ENCODE measurements at places on chromosomes 1 and 21.

DNA sequence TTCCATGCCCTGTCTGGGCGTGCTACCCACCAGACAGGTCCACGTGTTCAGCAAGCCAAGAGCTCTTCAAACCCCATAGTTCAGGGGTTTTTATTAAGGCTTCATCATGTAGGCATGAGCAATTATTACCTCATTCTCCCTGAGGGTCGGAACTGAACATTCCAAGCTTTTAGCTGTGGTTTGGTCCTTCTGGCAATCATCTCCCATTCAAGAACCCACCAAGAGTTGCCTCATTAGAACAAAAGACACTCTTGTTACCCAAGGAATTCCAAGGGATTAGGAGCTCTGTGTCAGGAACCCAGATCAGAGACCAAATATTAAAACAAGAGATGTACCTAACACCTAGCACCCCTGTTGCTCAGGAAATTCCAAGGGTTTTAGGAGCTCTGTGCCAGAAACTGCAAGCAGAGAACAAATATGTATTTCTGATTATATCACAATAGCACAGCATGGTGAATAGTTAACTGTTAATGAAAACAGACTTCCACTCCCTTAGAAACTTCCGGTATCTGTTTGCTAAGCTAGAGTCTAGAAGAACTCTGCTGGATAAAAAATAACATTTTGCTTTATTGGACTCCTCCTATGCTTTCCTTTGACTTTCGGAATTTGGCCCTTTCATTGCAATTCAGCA, 201.2 kb upstream of the L1TD1 start:
- no peak for DNase-seq

DNA sequence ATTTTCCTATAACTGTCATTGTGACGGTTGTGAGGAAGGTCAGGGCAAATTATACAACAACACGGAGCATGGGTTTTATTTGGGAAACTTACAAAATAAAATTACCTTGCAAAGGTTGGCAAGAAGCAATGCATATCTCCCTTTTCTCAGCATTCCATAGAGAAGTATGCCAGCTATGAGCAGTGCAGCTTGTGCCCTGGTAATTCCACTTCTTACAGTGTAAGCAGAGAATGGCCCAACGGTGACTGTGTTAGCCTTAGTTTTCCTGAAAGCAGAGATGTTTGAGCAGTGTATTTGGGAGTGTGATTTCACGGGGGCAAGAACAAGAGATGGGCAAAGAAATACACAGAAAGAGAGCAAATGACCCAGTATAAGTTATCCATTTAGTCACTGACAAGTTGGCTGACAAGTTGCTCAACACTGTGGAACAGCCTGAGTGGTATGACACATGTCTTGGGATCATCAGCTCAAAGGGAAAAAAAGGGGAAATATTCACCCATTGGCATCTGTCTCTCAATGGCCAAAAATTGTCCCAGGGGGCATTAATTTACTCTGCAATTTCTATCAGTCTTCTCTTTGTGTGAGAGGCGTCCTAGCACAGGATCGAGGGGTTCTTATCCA, 210.9 kb upstream of the NRIP1 start:
- no peak for DNase-seq

DNA sequence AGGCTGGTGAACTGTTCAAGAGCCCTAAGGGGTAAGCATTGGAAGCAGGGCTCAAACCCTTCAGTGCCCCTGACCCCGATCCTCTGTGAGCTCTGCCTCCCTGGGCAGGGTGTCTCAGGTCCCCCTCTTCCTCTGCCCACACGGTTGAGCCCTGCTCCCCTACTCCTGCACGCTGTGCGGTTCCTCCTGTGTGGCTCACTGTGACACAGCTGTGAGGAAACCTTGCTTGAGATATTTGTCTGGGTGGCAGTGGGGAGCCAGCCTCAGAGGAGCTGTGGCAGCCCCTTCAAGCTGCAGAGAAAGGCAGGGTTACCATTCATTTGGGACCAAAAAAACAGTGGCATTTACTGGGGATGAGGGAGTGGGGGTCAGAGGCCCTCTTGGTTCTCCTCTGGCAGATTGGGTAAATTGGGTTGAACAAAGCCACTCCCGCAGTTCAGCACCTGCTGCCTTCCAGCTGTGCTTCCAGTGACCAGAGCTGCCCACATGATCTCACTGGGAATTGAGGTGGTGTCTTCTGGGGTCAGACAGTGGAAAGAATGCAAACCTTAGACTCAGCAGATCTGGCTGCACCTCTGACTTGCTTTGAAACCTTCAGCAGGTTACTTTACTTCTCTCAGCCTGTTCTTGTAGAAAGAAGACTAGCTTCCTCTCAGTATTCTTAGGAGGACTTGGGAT, 60.6 kb upstream of the CD1D start:
- no peak for DNase-seq

- no peak for DNase-seq
Observed at GRCh38 chr1:67713057-67713846, 28.3 kb downstream of the GADD45A start.

DNA sequence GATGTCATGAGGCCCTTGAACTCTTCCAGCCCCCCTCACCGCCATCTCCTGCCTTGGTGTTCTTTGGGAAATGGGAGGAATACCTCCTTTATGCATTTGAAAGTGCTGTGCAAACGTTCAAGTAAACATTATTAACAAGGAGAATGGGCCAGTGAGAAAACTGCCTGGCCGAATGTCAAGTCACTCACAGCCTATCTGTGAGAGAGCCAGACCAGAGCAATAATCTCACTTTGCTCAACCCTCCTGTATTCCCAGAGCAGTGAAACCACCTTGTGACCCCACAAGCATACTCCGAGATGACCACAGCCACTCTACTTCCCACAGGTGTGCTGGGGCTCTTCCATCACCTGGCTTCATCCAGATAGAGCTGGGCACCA, 5.2 kb downstream of the TAL1 start:
- DNase-seq, result no peak

- DNase-seq, result no peak
Observed at GRCh38 chr1:26276432-26276838, 3.5 kb upstream of the SH3BGRL3 start.

DNA sequence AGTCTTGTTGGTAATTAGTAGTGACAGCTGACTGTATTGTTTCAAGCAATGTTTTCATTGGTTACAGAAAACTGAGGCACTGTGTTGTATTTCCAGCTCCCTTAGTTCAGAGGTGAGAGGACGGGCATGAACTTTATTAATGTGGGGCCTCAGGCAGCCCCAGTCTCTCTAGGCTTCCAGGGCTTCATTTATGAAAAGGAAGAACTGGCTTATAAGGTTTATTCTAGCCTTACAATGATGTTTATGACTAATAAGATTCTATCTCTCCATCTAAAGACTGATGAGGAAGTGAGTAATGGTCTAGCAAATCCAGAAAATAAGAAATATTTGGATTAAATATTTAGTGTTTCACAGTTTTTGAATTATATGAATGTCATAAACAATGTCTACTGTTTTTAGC, 41.5 kb downstream of the CBS start:
- DNase-seq, result no peak

DNA sequence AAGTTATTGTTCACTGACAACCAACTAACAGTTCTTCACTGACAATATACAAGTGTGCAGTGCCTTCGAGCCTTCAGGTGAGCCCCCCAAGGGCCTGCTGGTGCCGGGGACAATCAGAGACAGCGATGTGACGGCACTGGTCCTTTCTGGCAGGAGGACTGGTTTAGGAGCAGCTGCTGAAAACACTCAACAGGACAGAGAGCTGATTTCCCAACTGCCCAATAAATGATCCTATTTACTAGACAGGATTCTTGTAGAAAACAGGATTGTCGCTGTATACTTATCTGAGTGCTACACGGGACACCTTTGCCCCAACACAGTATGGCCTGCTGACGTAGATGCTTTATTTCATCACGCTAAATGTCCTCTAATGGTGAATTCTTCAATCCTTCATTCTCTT, 65.4 kb downstream of the TP53BP2 start:
- DNase-seq, result no peak

DNA sequence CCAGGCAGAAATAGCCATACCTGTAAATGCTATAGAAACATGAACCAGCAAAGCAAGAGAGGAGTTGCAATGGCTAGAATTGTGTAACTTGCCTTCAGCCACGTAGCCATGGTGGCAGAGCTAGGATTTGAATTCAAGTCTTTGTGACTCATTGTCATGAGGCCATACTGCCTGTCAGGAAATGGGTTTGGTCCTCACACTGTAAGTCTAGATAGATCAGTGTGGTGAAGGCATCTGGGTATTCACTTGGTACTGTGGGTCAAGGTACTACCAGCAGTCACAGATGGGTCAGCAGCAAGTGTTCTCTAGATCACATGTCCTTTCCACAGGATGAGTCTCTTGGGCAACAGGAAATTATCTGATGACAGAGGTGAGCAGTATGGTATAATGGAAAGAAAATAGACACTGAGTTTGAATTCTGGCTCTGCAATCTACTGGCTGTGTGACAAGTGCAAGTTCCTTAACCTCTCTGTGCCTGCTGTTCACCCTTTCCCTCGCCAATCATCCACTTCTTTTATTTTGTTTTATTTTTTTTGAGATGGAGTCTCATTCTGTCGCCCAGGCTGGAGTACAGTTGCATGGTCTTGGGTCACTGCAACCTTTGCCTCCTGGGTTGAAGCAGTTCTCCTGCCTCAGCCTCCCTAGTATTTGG, 36.9 kb downstream of the FGGY start:
- no peak for DNase-seq

GRCh38 chr1:107681001-107681479, 283.9 kb downstream of the VAV3 start:
- DNase-seq, result no peak

GRCh38 chr1:1085171-1085841, 11.2 kb upstream of the RNF223 start:
- no peak for DNase-seq

DNA sequence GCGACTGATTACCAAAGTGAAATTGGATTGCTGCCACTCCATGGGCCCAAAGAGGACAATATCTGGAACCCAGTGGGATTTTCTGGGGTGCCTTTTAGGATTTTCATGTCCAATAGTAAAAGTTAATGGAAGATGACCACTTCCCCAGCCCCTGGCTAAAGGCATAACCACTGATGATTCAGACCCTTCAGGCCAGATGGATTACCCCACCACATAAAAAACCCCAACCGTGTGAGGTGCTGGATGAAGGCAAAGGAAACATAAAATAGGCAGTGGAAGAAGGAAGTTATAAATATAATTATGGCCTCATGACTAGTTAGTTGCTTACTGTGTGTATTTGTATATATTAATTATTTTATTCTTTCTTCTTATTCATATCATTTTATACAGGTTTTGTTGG, 40.2 kb upstream of the IL10 start:
- DNase-seq, result no peak

DNA sequence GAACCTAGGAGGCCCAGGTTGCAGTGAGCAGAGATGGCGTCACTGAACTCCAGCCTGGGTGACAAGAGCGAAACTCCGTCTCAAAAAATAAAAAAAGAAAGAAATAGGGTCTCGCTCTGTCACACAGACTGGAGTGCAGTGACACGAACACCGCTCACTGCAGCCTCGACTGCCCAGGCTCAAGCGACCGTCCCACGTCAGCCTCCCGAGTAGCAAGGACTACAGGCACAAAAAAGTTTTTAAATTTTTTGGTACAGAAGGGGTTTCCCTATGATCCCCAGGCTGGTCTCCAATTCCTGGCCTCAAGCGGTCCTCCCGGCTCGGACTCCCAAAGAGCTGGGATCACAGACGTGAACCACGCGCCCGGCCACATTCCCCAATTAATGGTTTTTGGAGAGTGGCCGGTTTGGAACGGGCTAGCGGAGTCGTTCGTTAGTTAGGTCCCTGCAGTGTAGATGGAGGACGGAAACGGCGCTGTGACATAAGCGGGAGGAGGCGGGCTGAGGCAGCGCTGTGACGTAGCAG, 611 bp upstream of the GUK1 start:
- no peak for DNase-seq

- peak; percentile 78 for DNase-seq
Observed at GRCh38 chr1:30823969-30824735, 66.6 kb upstream of the LAPTM5 start.

GRCh38 chr1:2543543-2544092, 12.6 kb upstream of the TNFRSF14 start:
- peak; percentile 51 for DNase-seq

DNA sequence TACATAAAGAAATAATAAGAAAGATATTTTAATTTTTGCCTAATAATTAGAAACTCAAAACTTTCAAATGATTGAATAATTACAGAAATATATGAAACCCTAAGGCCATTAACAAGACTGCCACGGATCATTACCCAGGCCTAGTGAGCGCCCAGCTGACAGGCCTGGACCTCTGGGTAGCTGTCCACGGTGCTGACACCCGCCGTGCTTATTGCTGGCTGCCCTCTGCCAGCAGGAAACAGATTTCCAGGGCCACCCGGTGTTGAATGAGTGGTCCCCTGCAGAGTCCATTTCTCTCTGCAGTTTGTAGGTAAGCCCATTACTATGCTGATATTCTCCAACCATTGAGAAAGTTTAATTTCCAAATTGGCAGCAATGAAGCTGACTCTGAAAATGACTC, 254.4 kb upstream of the GJB5 start:
- peak; percentile 41 for DNase-seq

- no peak for DNase-seq
Observed at GRCh38 chr1:243343970-243344937, 88.4 kb downstream of the SDCCAG8 start.

- no peak for DNase-seq
Observed at GRCh38 chr1:82392513-82392912, 591.8 kb downstream of the ADGRL2 start.

- DNase-seq, result no peak
Observed at GRCh38 chr1:35178874-35179380, 14.0 kb downstream of the SFPQ start.

GRCh38 chr21:45072738-45073300, 1.6 kb upstream of the ADARB1 start:
- peak; percentile 22 for DNase-seq

DNA sequence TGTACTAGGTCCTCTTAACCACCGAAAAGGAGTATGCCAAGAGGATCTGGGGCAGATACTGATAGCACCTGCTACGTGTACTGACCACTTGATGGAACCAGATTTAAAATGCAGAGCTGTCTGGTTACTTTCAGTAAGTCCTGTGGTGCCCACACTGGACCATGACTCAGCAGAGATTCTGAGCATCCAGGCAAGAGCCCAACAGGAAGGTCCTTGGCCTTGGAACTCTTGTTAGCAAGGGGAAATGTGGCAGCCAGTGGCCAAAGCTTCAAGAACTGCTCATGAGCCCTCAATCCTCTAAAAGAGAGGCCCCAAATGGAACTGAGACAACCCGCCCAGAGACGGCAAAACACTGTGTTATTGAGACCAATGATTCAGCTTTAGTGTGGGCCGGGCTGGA, 4.2 kb upstream of the GJB5 start:
- DNase-seq, result no peak
